CD4-positive, alpha-beta T cell treated with Interleukin-12 subunit alpha and Interleukin-12 subunit beta, for 1 hour (primary cell): ENCODE measurements at places on chromosomes 6 and 20.

GRCh38 chr6:52910091-52910490, 593 bp upstream of the GSTA3 start:
- DNase-seq, result no peak

- DNase-seq, result no peak
Observed at GRCh38 chr6:51386347-51386836, 567.7 kb downstream of the TFAP2B start.

DNA sequence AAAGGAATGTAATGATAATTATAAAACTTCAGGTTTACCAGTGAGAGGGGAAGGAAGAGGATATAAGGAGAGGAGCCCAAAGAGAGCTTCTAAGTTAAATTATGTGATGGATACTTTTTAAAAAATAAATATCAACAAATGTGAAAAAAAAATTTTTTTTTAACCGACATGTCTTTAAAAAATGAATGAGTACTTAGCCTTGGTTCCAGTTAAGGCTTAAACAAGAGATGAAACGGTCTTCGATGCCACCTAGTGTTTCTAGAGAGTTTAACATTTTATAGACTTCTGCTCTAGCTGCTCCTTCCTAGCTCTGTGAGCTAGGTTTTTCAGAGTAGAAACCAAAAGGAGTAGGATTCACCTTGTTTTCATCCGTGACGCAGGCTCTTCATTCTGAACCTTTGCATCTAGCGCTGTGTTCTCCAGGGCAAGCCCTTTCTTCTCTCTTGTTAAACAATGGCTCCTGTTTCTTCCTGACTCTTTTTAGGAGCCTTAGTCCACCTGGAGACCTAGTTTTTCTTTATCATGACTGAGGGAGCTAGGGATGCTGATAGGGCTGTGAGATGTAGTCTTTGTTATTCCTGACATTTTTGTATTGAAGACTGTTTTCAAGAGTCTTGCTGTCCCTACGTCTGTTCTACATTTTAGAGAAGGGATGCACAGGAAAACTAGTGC, 42.4 kb upstream of the GNRH2 start:
- DNase-seq, result peak; percentile 46

GRCh38 chr20:61253640-61254511, 1.8 kb downstream of the CDH4 start:
- no peak for DNase-seq

DNA sequence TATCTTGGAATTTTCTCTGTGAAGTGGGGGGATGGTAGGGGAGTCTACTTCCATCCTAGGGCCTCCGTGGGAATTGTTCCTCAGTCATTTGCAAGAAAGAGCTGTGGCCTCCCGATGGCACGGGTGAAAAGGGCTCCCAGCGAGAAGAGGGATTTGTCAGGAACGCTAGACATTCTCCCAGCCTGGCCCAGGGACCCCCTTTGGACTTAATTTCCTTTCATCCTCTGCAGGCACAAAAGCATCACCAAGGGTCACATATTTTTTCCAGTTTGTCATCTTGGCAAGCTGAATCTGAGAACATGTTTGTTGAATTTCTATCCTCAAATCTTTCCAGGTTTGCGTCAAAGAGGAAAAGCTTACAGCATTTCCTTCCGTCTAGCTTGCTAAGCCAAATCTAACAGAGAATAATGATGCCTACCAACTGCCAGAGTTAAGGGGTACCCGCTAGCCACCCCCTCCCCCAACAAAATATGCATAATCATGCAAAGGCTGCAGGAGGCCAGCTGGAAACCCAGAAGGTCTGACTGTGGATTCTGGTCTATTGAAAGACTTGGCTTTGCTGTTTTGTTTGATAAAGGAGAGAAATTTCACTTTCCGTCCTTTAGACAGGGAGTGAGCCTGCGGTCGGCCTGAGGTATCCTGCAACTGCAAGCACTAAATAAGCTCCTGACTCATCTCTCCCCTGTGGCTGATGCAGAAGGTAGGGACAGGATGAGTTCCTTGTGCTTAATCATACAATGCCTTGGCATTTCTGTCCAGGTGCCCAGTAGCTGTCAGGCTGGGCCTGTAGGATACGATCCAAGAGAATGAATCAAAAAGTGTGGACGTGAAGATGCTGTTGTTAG, 23.1 kb downstream of the PSMG4 start:
- no peak for DNase-seq

- DNase-seq, result peak; percentile 31
Observed at GRCh38 chr20:63751471-63752271, 12.1 kb downstream of the SLC2A4RG start.

DNA sequence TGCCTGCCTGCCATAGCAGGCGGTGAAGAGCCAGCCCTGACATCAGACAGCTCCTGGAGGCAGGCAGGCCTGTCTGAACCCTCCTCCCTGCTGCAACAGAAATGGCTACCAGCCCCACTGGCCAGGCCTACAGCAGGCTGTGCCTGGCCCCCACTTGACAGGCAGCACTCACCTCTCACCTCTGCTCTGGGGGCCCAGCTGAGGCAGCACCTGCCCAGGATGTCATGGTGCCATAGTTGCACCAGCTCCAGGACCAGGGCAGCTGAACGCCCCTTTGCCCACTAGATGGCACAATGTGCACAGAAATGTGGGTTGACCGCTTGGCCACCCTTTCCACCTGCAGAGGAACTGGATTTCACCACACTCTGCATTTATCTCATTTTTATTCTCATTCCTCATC, 30.6 kb downstream of the MRPL14 start:
- DNase-seq, result peak; percentile 81

DNA sequence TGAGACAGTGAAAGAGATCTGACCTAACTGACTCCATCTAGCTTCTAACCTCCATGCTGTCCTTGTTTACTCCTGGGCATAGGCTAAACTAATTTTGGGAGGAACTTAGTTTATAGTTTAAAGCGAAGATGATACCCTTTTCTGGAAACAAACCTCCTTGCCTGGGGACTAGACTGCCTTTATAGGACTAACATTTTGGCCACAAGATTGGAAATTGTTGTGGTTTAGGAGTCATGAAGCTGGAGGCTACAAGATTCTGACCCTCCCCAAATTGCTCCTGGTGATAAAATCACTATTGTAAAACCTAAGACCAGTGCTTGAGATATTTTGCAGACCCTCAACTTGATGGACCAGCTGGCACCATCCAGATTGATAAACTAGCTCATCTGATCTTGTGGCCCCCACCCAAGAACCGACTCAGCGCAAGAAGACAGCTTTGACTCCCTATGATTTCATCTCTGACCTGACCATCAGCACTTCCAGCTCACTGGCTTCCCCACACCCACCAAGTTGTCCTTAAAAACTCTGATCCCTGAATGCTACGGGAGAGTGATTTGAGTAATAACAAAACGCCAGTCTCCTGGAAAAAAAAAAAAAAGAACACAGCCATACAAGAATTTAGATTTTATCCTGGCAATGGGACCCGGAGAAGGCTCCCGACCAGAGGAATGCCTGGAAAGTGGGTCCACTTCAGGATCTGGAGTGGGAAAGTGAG, 63.0 kb downstream of the ABHD12 start:
- no peak for DNase-seq

DNA sequence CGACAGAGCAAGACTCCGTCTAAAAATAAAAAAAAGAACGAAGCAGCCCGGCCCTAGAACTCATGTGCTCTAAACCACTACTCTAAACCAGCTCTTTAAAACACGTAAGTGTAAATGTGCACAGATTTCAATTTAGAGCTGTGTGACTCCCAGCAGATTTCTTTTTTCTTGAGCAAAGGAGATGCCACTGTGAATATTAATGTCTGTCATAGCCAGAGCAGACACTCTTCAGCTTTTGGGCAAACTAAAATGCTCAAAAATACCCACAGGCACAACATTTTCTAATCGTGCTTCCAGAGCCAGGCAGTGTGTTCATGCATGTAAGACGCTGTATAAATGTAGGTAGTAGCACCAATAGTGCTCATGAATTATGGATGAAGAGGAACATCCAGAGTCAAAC, 218.9 kb upstream of the PLCB4 start:
- DNase-seq, result no peak

DNA sequence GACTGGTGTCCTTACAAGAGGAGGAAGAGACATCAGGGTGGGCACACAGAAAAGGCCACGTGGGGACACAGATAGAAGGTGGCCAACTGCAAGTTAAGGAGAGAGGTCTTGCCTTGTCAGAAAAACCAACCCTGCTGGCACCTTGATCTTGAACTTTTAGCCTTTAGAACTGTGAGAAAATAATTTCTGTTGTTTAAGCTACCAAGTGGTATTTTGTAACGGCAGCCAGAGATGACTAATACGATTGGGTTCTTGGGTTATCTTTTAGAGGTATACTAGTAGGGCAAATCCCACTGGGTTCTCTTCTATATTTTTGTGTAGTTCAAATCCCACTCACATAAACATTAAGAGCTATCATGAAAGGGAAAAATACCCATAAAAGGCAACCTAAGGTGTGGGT, 31.9 kb upstream of the ZBTB24 start:
- no peak for DNase-seq

DNA sequence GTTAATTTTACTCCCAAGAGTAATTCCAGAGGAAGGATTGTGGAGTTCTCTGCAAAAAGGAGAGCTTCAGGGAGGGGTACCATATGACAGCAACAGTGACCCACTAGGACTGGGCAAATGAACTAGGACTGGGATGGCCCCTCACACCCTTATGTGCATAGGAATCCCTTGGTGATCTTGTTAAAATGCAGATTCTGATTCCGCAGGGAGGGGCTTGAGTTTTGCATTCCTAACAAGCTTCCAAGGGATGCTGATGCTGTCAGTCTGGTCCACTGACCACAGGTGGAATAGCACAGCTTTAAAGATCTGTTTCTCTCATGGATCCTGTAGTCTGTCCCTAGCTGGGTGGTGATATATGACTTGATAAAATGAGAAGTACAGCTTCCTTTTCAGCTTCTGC, 6.3 kb upstream of the FOXA2 start:
- DNase-seq, result no peak

DNA sequence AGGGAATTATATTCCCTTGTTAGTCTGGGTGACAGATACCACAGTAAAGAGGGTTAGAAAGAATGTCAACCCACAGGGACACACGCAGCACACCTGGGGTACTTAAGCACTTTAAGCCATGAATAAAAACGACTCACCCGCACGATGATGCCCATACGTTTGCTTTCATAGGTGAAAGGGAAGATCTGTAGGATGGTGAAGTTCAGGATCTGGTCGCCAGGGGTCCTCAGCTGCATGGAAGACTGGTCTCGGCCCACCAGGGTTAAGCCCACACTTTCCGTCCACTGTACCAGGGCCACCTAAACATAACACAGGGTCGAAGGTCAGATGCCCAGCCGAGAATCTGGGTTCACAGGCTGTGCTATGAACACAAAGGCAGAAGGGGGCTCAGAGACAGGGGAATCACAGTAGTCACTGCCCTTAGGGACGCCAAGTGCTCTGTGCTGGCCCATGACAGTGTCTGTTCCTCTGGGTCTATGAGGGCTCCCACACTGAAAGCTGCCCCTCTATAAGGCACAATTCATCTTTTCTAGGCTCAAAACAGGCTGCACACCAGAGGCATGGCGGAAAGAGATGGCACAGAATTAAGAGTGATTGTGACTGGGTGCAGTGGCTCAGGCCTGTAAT, 96.8 kb upstream of the NFATC2 start:
- DNase-seq, result peak; percentile 55

GRCh38 chr6:78340755-78341154, 526.6 kb upstream of the IRAK1BP1 start:
- no peak for DNase-seq

DNA sequence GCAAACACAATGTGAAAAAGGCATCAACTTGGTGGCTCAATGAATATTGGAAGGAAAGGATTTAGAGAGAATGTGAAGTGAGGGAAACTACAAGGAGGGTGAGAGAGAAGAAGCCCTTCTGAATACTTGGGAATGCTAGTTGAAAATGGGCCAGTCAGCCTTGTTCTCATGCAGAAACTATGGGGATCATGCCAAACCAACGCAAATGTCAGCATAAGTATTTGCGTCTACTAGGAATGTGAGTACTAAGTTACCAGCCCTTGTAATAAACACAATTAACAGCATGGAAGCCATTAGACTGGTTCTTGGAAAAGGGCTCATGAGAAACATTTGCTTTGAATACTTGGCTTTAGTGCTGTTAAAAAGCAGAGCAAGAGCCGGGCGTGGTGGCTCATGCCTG, 54.9 kb upstream of the AIG1 start:
- DNase-seq, result no peak

DNA sequence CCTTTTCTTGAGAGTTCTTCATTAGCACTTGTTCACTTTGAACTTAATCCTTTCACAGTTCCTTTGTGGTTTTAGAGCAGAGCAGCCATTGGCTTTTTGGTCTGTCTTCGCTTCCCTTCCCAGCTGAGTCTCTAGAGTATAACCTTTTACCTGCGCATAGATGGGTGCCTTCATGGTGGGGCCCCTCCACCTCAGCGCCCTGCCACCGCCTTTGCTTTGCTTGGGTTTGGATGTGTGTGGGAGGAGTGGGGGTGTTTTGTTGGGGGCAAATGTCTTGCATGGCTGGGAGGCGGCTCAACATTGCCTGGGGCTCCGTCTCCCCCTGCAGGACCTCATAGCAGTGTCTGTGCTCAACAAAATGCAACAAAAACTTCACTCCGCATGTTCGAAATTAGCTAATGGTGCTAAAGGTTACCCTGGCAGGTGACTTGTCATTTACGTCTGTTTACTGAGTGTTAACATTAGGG, 11.9 kb downstream of the PYGB start:
- DNase-seq, result no peak

GRCh38 chr20:31663838-31664695, 26.4 kb downstream of the COX4I2 start:
- no peak for DNase-seq

- DNase-seq, result no peak
Observed at GRCh38 chr6:16181439-16182297, 52.8 kb downstream of the MYLIP start.

DNA sequence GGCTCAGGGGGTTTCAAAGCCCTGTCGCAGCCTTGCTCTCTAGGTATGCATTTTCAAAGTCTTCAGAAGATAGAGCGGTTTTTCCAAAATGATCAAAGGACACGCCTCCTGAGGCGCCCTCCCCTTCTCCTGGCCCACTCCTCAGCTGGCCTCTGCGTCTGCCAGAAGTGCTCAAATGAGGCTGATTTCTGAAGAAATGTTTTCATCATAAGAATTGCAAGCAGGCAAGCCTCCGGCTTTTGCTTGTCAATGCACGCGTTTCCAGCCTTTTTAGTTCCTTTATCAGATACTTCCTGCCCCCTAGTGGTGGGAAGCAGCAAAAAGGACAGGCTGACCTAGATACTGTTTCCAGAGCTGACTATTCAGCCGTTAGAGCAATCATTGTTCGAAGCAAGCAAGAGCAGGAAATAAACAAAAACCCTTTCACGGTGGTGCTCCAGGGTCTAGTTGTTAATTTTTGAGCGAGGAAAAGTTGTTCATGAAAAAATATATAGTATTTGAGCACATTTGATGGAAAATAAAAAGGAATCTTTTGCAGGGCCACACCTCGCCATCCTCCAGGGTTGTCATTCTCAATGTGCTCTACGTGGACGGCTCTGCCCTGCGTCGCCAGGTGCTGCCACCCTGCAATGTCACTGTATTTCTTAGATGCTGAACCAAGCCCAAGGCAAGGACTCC, 93.4 kb upstream of the ASF1A start:
- peak; percentile 90 for DNase-seq

DNA sequence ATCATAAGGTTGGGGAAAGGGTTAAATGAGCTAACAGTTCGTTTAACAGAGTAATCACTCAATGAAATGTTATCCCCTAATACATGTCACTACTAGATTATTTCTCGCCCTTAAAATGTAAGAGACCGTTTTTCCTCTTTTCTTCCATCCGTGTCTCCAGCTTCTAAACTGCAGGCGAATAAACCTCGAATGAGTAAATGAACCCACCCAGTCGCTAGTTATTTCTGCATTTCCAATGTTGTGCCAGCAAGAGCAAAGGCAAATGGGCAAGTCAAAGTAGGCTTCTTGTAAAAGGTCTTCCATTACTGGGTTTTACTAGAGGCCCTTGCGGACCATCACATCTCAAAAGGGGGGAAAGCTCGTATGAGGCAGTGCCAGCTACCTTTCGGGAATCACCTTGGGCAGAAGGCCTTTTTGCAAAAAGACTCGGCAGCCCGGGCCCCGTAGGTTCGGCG, 400 bp upstream of the SMAP1 start:
- no peak for DNase-seq
